ENCODE measurements at places on chromosomes 1 and 21. TPM values are rescaled to one million over a fixed set of nuclear protein-coding genes. Genes with fewer than 3 reads are reported as not detected.

TMCC2 gene
- 9.9 TPM for total RNA-seq

GRCh38 chr1:46364612-46365011 is 24.0 kb downstream of the NSUN4 start:
- H3K4me3 ChIP-seq: no peak overlapping the region
- no peaks in the 10 kb centered on the region for H3K4me1 ChIP-seq
- DNase-seq: no peak
- H3K36me3 ChIP-seq: peaks cover 14% of the 10 kb centered on the region
- no peak overlapping the region for H3K27ac ChIP-seq

GRCh38 chr1:66598670-66599069 is 64.7 kb downstream of the SGIP1 start:
- peaks cover 3% of the 10 kb centered on the region for H3K36me3 ChIP-seq
- no peaks in the 10 kb centered on the region for H3K27me3 ChIP-seq
- no peak overlapping the region for H3K4me3 ChIP-seq
- no peak overlapping the region for H3K27ac ChIP-seq
- H3K4me1 ChIP-seq: no peaks in the 10 kb centered on the region

GRCh38 chr1:2594001-2594640 is 7.5 kb downstream of the PRXL2B start:
- no peak overlapping the region for H3K4me3 ChIP-seq
- H3K27me3 ChIP-seq: no peaks in the 10 kb centered on the region
- no peaks in the 10 kb centered on the region for H3K36me3 ChIP-seq
- no peak overlapping the region for H3K27ac ChIP-seq

DNA sequence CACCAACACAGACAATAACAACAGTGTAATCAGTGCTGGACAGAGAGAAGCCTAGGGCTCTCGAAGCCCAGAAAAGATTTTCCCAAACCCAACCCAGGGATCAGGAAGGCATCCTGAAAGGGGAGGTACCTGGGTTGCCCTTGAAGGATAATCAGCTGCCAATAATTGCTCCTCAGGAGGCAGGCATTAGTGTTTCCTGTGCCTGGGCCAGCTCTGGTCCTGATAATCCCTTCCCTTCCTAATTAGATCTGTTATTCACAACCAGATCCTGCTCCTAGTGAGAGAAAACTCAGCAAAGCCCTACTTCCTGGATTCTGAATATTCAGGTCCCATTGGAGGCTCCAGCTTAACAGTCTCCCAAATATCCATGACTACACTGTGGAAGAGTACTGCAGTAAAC is 117.4 kb downstream of the DMRTA2 start:
- H3K36me3 ChIP-seq: no peaks in the 10 kb centered on the region
- no peaks in the 10 kb centered on the region for H3K4me1 ChIP-seq
- no peak overlapping the region for H3K27ac ChIP-seq
- no peak for DNase-seq
